ENCODE measurements at places on chromosomes 16 and 17. TPM values are rescaled to one million over a fixed set of nuclear protein-coding genes. Genes with fewer than 3 reads are reported as not detected.

DNA sequence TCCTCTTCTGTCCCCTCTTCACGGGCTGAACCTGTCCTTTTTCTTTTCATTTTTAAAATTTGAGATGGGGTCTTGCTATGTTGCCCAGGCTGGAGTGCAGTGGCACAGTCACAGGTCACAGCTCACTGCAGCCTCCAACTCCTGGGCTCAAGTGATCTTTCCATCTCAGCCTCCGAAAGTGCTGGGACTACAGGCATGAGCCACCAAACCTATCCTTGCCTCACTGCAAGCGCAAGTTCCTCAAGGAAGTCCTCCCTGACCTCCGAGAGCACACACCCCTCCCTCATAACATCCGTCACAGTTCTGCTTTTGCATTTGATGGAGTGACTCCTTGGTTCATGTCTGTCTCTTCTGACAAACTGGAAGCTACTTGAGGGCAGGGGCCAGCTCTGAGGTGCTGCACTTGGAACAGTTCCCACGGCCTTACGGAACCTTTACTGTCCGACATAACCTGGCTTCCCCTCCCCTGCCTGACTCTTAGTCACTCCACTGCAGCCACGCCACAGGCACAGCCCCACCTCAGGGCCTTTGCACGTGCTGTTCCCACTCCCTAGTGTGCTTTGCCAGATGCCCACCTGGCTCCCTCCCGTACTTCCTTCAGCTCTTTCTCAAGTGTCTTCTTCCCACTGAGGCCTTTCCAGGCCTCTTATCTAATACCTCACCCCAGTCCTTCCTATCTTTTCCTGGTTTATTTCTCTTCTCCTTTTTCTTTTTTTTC lies 4.4 kb downstream of the TBX6 start:
- H3K27ac ChIP-seq = no peak overlapping the region
- no peak for DNase-seq
- peaks cover 15% of the 10 kb centered on the region for H3K4me1 ChIP-seq
- no peaks in the 10 kb centered on the region for H3K27me3 ChIP-seq
- no peak overlapping the region for H3K4me3 ChIP-seq

GRCh38 chr16:73845238-73846006 lies 451.2 kb upstream of the PSMD7 start:
- no peaks in the 10 kb centered on the region for H3K36me3 ChIP-seq
- H3K4me1 ChIP-seq = no peaks in the 10 kb centered on the region
- H3K27me3 ChIP-seq = no peaks in the 10 kb centered on the region
- no peak for DNase-seq

GLP2R gene
- 4.7 TPM for total RNA-seq

- DNase-seq = peak; percentile 63
- H3K27me3 ChIP-seq = no peaks in the 10 kb centered on the region
- H3K4me3 ChIP-seq = no peak overlapping the region
- H3K27ac ChIP-seq = no peak overlapping the region
- H3K36me3 ChIP-seq = no peaks in the 10 kb centered on the region
Observed at GRCh38 chr17:2724784-2725164, 13.2 kb upstream of the CLUH start.

- H3K4me3 ChIP-seq = no peak overlapping the region
- H3K27me3 ChIP-seq = no peaks in the 10 kb centered on the region
- DNase-seq = peak; percentile 15
- no peaks in the 10 kb centered on the region for H3K36me3 ChIP-seq
- no peak overlapping the region for H3K27ac ChIP-seq
Observed at GRCh38 chr16:73126525-73126853, 78.6 kb upstream of the ZFHX3 start.

USP31 gene
- 5.2 TPM for total RNA-seq

TBC1D3E gene
- not detected for total RNA-seq

DNA sequence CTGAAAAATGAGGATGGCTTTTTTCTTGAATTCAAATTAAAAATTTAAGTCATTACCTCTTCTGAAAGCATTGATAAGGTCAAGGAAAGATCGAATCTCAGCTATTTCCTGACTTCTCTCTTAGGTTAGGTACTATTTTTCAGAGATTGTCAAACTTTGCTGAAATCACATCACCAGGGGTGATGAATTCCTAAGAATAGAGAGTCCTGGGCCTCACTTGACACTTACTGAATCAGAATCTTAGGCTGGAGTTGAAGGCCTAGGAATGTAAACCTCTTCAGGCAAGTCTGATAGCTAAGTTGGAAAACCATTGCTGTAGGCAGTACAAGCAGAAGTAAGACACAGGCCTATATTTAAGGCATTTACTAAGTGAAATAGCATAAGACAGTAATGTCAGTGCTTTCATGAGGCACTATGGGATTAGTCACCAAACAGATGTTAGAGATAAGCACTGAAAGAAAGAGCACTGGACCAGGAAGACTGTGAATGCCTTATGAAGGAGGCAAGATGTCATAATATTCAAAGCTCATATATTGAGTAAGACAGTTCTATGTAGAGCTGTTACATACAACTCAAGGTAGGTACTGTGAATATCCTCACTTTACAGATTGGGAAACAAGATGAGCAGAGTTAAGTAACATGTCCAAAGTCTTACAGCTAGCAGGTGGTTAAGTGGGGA lies 21.5 kb downstream of the DCAF7 start:
- H3K27ac ChIP-seq = no peak overlapping the region
- no peaks in the 10 kb centered on the region for H3K36me3 ChIP-seq
- no peak overlapping the region for H3K4me3 ChIP-seq
- no peak for DNase-seq

DNA sequence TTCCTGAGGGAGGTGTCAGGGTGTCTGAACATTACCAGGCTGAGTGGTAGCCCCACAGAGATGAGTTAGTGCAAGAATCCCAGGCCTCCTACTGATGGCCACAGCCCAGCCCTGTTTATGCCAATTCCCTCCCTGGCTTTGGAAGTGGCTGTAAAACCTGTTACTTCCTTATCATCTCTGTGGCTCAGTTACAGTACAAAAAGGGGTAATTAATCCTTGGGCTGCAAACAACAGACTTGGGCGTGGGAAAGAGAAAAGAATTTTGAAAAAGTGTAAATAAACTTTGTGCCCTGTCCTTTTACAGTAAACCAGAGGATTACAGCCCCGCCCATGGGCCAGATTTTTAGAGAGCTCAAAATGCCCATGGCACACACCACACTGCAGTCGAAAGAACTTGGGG lies 73.1 kb upstream of the AXIN2 start:
- peak overlapping the region; percentile 69 for H3K27ac ChIP-seq
- no peak overlapping the region for H3K4me3 ChIP-seq
- H3K27me3 ChIP-seq = no peaks in the 10 kb centered on the region
- peaks cover 27% of the 10 kb centered on the region for H3K4me1 ChIP-seq

DNA sequence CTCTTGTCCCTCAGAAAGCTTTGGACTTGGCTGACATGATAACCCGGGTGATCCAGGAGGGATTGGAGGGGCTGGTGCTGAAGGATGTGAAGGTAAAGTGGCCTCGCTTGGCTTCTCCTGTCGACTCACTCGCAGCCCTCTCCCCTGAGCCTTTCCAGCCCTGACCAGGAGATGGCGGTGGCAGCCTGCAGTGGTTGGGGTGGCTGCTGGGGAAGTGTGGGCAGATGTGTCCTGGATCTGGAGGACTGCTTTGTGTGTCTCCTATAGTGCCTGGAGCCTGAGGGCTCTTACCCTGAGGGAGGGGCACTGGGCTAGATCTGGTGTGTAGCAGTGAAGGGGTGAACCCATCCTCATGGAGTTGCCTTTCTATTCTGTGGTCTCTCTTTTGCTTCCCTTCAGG lies 17.9 kb downstream of the LIG3 start:
- H3K36me3 ChIP-seq = peaks cover 9% of the 10 kb centered on the region
- DNase-seq = peak; percentile 65
- no peak overlapping the region for H3K27ac ChIP-seq
- H3K27me3 ChIP-seq = no peaks in the 10 kb centered on the region
- no peak overlapping the region for H3K4me3 ChIP-seq

GRCh38 chr17:74810699-74811485 lies 34.7 kb upstream of the NAT9 start:
- no peak for DNase-seq
- H3K27me3 ChIP-seq = no peaks in the 10 kb centered on the region
- H3K4me3 ChIP-seq = no peak overlapping the region
- no peaks in the 10 kb centered on the region for H3K36me3 ChIP-seq

DNA sequence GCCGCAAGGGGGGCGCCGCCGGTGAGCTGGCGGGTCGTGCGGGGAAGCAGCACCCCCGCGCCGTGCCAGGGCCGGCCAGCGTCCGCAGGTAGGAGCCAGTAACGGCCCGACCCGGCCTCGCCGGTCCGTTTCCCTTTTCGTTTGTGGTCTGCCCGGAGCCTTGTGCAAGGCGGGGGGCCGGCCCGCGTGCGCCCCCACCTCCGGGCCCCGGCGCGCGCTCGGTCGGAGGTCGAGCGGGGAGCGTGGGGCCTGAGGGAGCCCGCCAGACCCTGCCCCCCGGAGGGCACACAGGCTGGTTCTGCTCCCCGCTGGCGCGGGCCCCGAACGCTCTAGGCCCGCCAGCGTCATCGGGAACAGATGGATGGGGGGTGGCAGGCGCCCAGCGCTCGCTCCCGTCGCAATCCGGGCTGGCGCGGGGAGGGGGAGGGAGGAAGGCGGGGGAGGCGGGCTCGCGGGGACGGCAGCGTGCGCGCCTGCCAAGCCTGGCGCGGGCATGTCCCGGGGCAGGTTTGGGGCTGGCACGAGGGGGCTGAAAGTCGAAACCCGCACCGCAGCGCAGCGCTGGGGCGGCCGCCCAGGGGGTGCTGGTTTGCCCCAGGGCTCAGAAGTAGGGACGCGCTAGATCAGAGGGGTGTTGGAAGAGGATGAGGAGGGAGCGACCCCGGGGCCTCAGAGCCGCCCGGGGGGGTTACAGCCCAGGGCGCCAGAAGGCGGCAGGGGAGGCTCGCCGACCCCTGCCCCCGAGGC lies 1.5 kb upstream of the GSE1 start:
- H3K4me3 ChIP-seq = peak overlapping the region; percentile 9
- peak overlapping the region; percentile 97 for H3K27ac ChIP-seq
- H3K27me3 ChIP-seq = no peaks in the 10 kb centered on the region
- peak; percentile 93 for DNase-seq
- peaks cover 77% of the 10 kb centered on the region for H3K4me1 ChIP-seq
- no peaks in the 10 kb centered on the region for H3K36me3 ChIP-seq

- H3K4me1 ChIP-seq = no peaks in the 10 kb centered on the region
- DNase-seq = no peak
- H3K27me3 ChIP-seq = no peaks in the 10 kb centered on the region
- H3K36me3 ChIP-seq = no peaks in the 10 kb centered on the region
Observed at GRCh38 chr17:33837281-33837680, 417.8 kb upstream of the CCL2 start.

GRCh38 chr16:84692451-84693214 lies 7.2 kb upstream of the USP10 start:
- H3K4me1 ChIP-seq = peaks cover 9% of the 10 kb centered on the region
- H3K27ac ChIP-seq = no peak overlapping the region
- no peaks in the 10 kb centered on the region for H3K27me3 ChIP-seq
- DNase-seq = no peak
- no peak overlapping the region for H3K4me3 ChIP-seq

TMEM88 gene
- total RNA-seq = 6.0 TPM

DNA sequence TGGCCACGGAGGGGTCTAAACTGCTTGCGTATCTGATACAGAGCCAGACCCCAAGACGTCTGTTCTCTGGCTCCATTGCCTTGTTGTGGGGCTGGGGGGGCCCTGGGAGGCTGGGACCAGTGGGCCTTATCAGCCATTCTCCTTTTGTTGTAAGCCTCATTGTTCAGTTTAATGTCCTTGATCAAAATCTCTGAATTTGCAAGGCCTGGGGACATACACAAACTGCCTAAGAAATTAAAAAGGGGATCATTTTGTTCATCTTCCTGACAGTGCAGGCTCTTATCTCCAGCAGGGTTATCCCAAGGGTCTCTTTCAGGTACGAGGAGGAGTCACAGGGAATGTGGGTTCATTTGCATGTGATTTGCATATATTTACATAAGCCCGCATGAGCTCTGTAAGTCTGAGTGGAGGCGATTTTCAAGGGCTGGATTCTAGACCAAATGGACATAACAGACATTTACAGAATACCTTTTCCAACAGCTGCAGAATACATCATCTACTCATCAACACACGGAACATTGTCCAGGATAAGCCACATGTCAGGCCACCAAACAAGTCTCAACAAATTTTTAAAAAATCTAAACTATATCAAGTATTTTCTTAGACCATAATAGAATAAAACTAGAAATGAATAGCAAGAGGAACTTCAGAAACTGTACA lies 269.8 kb downstream of the RBFOX1 start:
- H3K27me3 ChIP-seq = no peaks in the 10 kb centered on the region
- H3K4me3 ChIP-seq = no peak overlapping the region
- no peaks in the 10 kb centered on the region for H3K36me3 ChIP-seq
- no peaks in the 10 kb centered on the region for H3K4me1 ChIP-seq
- no peak overlapping the region for H3K27ac ChIP-seq

- H3K27me3 ChIP-seq = no peaks in the 10 kb centered on the region
- H3K27ac ChIP-seq = no peak overlapping the region
- H3K4me1 ChIP-seq = peaks cover 8% of the 10 kb centered on the region
Observed at GRCh38 chr16:87328846-87329245, 11.7 kb upstream of the C16orf95 start.

GRCh38 chr16:78035012-78035411 lies 12.7 kb downstream of the CLEC3A start:
- H3K4me1 ChIP-seq = no peaks in the 10 kb centered on the region
- no peak overlapping the region for H3K4me3 ChIP-seq
- H3K36me3 ChIP-seq = no peaks in the 10 kb centered on the region
- no peak for DNase-seq

DNA sequence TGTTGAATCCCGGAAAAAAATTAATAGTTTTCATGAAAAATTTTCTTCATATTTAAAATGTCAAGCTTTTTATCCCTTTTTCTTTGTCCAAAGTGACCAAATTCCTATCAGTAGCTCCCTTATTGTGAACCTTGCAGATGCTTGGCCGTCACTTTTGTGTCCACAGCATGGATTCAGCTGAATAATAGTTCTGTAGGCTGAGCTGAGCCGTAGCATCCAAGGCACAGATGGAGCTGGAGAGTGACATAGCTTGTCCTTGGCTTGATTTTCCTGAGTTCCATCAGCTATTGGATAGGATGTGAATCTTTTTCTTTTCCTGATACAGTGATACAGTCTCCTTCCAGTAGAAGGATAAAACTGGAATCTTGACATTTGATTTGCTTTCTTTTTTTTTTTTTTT lies 3.6 kb downstream of the NUP85 start:
- H3K4me1 ChIP-seq = peaks cover 20% of the 10 kb centered on the region
- no peaks in the 10 kb centered on the region for H3K36me3 ChIP-seq
- no peak overlapping the region for H3K27ac ChIP-seq
- no peak overlapping the region for H3K4me3 ChIP-seq
- no peaks in the 10 kb centered on the region for H3K27me3 ChIP-seq

- H3K36me3 ChIP-seq = no peaks in the 10 kb centered on the region
- H3K27me3 ChIP-seq = no peaks in the 10 kb centered on the region
- H3K4me1 ChIP-seq = no peaks in the 10 kb centered on the region
- no peak for DNase-seq
Observed at GRCh38 chr17:2237950-2238349, 65.6 kb downstream of the SMG6 start.

DNA sequence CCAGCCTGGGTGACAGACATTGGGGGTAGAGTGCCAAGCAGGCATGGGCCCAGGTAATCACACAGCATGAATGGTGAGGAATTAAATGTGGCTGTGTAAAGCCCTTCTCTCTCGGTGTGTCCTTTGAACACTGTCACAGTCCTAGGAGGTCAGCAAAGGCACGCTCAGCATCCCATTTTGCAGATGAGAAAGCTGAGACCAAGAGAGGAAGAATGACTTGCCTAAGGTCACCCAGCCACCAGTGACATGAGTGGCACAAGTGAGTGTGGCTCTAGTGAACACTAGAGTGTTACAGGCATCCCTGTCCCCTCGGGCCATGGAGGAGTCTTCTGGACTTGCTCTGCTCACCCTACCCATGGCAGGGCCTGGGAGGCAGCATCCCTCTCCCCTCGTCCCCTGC lies 10.7 kb downstream of the CTF1 start:
- H3K27me3 ChIP-seq = no peaks in the 10 kb centered on the region
- H3K27ac ChIP-seq = no peak overlapping the region
- no peaks in the 10 kb centered on the region for H3K36me3 ChIP-seq
- no peak for DNase-seq
- no peak overlapping the region for H3K4me3 ChIP-seq

STAT5A gene
- total RNA-seq = 25.2 TPM

KRTAP3-1 gene
- total RNA-seq = not detected

CMTM4 gene
- total RNA-seq = 35.9 TPM

All from body of pancreas (tissue), 4 donors.